ENCODE measurements at places on chromosomes 4 and X. TPM values are rescaled to one million over a fixed set of nuclear protein-coding genes. Genes with fewer than 3 reads are reported as not detected.

Gene NXF2
- total RNA-seq = not detected

DNA sequence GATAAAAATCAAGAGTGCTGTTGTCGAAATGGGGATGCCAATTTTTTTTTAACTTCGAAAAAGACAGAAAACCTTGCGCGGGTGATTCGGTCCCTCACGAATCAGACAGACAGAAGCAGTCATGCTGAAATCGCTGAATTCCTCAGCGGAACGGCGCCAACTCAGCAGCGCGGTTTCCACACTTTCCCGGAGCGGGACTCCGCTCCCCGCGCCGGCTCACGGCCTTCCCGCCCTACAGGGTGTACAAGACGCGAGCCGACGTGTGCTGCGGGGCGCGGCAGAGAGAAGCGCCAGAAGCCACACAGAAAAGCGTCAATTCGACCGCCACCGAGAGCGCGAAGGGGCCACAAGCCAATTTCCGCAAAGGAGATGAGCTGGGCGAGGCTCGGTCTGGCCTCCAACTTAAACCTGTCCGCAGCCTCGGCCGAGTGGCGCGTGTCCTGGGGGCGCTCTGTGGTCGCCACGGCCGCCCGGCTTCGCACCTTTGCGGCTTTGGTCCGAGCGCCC is 1.3 kb downstream of the NEXMIF start:
- H3K27me3 ChIP-seq = no peaks in the 10 kb centered on the region
- no peak for DNase-seq
- H3K27ac ChIP-seq = no peak overlapping the region
- H3K4me3 ChIP-seq = no peak overlapping the region
- H3K36me3 ChIP-seq = no peaks in the 10 kb centered on the region
- H3K4me1 ChIP-seq = no peaks in the 10 kb centered on the region

Gene NXF2B
- total RNA-seq = not detected

- DNase-seq = no peak
- H3K4me3 ChIP-seq = no peak overlapping the region
- peaks cover 9% of the 10 kb centered on the region for H3K4me1 ChIP-seq
Measured at GRCh38 chr4:87019898-87020297, 85.1 kb downstream of the AFF1 start.

DNA sequence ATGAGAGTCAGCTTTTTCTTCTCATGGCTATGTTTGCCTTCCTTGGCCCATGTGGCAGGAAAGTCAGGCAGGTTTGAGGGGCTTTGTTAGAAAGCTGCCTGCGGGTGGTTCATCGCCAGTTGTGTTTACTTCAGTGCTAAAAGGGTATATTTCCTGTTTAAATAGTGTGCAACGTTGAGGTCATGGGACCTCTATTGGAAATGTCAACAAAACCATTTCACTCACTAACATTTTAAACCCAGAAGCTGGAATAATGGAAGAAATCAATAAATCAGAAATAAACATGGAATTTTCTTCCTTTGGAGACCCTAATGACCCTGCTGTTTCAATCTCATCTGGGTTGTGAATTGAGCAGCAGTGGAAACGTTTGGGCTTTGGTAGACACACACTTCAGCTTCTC is 185.8 kb downstream of the ANKRD50 start:
- H3K36me3 ChIP-seq = no peaks in the 10 kb centered on the region
- H3K27ac ChIP-seq = no peak overlapping the region
- no peak for DNase-seq
- H3K4me3 ChIP-seq = no peak overlapping the region

DNA sequence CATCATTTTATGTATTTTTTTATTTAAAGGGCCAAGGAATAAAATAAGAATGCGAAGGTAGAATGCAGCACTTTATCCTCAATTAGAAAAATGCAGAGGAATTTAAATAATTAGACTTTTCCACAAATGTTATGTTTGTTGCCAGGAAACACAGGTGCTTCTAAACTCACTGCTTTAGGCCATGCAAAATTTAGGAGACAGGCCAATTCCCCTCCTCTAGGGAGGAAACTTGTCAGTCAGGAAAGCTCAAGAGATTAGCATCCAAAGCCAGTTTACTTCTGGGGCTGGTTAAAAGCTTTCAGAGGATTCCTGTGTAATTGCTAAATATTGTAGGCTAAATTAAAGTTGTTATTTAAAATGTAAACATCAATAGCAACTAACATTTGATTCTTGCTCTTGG is 124.5 kb downstream of the DMD start:
- no peak overlapping the region for H3K4me3 ChIP-seq
- no peaks in the 10 kb centered on the region for H3K36me3 ChIP-seq
- no peaks in the 10 kb centered on the region for H3K4me1 ChIP-seq
- DNase-seq = no peak

DNA sequence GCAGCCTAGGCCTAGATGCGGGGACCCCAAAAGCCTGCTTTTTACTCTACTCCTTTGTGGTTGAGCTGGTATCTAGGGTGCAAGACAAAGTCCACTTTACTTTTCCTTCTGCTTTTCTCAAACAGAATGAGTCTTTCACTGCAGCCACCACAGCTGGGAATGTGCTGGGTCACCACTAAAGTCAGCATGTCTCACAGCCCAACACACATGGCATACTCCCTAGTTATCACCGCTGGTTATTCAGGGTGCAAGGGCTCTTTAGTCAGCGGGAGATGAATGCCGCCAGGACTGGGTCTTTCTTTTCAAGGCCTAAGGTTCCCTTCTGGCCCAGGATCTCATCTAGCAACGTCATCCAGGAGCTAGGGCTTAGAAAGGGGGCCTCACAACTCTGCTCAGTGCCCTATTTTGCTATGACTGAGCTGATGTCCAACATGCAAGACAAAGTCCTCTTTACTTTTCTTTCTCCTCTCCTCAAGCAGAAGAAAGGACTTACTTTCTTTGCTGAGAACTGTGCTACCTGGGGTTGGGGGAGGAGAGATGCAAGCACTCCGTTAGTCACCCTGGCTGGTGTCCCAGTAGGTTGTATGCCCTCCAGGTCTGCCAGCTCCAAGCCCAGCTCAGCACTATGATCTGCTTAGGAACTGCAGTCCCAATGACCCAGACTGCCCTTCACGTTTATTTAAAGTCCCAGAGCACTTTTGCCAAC is 22.9 kb upstream of the STPG2 start:
- DNase-seq = peak; percentile 78
- H3K4me1 ChIP-seq = peaks cover 15% of the 10 kb centered on the region
- no peaks in the 10 kb centered on the region for H3K27me3 ChIP-seq
- H3K27ac ChIP-seq = no peak overlapping the region
- H3K4me3 ChIP-seq = no peak overlapping the region

- no peak for DNase-seq
- peak overlapping the region; percentile 93 for H3K4me3 ChIP-seq
- peaks cover 14% of the 10 kb centered on the region for H3K36me3 ChIP-seq
- peaks cover 10% of the 10 kb centered on the region for H3K4me1 ChIP-seq
- no peaks in the 10 kb centered on the region for H3K27me3 ChIP-seq
- H3K27ac ChIP-seq = peak overlapping the region; percentile 84
Measured at GRCh38 chrX:54530357-54530900, 410 bp downstream of the GNL3L start.

Gene ADH1A
- not detected for total RNA-seq

DNA sequence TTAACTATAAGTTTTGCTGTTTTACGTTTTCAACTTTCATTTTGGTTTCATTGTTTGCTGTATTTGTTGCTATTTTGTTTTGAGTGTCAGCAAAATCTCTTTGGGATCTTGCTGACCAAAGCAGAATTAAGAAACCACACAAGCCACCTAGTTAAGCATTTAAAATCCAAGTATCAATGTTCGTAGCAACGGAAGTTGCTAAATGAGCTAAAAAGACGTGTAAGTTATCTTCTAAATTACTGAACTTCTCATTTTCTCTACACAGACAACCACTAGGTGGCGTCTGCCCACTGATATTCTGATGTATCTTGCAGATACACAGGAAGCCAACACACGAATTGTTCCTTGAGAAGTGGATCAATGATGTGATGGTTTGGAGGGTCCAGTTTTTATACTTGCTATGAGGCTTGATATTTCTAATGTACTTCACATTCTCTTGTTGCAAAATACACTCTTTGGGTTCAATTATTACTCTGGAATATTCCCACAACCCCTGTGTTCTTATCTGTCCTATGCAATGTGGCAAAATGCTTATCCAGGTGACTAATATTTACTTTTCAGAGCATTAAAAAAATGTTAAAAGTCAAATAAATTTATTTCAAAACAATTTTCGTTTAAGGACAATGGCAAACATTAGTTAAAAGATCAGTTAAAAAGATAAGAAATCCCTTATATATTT is 250.5 kb downstream of the TECRL start:
- H3K4me1 ChIP-seq = no peaks in the 10 kb centered on the region
- DNase-seq = peak; percentile 55
- no peaks in the 10 kb centered on the region for H3K36me3 ChIP-seq

DNA sequence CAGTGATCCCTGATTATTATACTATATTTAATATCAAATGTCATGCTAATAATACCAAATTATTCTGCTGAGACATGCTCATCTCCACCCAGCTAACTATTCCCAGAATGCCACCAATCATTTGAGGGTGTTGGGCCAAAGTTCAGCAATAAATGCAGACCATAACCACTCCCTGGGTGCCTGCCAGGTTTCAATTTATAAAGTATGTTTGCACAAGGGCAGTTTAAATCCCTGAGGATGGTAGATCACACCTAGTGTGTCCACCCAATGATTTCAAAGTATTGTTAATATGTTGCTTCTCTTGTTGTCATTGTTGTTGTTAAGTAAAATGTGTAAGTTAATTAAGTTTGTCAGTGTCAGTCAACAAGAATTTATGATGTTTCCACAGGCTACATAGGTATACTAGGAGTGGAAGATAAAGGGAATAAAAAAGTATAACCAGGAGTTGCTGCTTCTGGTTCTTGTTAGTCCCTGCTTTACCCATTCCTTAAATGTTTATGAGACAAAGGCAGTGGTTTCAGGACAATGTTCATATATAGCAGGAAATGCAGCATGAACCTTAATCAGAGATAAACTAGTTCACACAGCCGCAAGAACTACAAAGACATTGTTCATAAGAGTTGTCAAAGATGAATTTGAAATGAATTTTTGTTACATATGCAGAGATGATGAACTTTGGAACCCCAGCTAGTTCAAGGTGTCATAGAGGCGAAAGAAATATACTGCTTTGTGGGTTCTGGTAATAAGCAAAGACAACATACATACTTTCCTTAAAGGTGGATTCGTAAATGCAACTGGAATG is 25.5 kb downstream of the HPGD start:
- H3K36me3 ChIP-seq = no peaks in the 10 kb centered on the region
- H3K4me3 ChIP-seq = no peak overlapping the region
- no peaks in the 10 kb centered on the region for H3K27me3 ChIP-seq
- no peak overlapping the region for H3K27ac ChIP-seq

Gene PCDH19
- 0.05 TPM for total RNA-seq

Gene SUPT20HL2
- not detected for total RNA-seq

GRCh38 chr4:81407726-81408125 is 64.0 kb downstream of the RASGEF1B start:
- H3K27me3 ChIP-seq = no peaks in the 10 kb centered on the region
- H3K4me3 ChIP-seq = no peak overlapping the region
- H3K36me3 ChIP-seq = no peaks in the 10 kb centered on the region
- DNase-seq = no peak
- no peaks in the 10 kb centered on the region for H3K4me1 ChIP-seq

DNA sequence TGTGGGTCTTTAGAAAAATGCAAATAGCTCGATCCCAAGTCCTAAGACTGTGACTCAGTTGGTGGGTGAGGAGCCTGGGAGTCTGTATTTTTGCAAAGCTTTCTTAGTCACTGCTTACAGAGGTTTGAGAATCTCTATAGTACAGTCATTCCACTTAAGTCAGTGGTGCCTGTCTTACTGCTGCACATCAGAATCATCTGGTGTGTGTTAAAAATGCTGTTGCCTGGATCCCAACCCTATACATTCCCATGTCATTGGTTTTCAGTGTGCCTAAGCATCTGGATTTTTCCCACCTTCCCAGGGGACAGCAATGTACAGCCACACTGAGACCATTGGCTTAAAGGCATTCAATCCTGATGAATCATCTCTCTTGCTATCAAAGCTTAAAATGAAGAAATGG is 21.0 kb upstream of the GEMIN8 start:
- H3K27ac ChIP-seq = no peak overlapping the region
- no peaks in the 10 kb centered on the region for H3K4me1 ChIP-seq
- H3K4me3 ChIP-seq = no peak overlapping the region
- no peak for DNase-seq

Gene PRRG3
- total RNA-seq = not detected

DNA sequence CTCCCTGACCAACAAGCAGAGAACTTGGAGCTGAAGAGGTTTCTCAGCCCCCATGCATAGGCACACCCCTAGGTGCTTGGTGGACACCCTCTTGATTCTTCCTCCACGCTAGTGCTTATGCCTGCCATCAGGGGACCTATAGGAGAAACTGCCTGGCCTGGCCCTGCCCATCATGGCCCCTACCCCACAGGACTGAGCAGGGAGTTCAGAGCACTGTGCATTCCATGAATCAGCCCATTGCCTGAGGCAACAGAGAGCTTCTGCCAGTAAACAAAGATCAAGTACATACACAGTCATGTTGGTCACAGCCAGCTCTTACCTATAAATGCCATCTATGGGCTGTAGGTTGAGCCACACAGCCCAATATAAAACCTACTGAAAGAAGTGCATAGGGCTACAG is 99.1 kb upstream of the EDNRA start:
- peaks cover 12% of the 10 kb centered on the region for H3K4me1 ChIP-seq
- H3K4me3 ChIP-seq = no peak overlapping the region
- no peak overlapping the region for H3K27ac ChIP-seq
- H3K36me3 ChIP-seq = no peaks in the 10 kb centered on the region
- no peak for DNase-seq

Gene LIMCH1
- total RNA-seq = 339 TPM

DNA sequence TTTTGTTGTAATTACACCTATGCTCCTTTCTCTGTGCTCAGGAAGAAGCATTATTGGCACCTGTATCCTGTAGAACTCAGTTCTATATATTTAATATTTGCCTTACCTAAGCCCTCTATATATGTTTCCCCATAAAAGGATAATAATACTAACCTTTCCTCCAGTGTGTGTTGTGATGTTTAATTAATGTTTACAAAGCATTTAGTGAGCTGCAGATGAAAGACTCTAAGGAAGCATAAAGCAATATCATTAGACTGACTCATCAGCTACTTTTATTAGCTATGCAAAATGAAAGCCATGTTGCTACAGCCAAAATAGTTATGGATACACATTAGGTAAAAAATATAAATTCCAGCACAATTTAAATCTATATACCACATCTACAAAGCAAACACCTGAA is 93.6 kb upstream of the PTPN13 start:
- H3K27me3 ChIP-seq = no peaks in the 10 kb centered on the region
- no peaks in the 10 kb centered on the region for H3K36me3 ChIP-seq
- peaks cover 40% of the 10 kb centered on the region for H3K4me1 ChIP-seq
- DNase-seq = peak; percentile 71

GRCh38 chr4:143482840-143483239 is 30.7 kb upstream of the SMARCA5 start:
- H3K27ac ChIP-seq = no peak overlapping the region
- H3K27me3 ChIP-seq = no peaks in the 10 kb centered on the region
- H3K36me3 ChIP-seq = no peaks in the 10 kb centered on the region
- peak; percentile 40 for DNase-seq

DNA sequence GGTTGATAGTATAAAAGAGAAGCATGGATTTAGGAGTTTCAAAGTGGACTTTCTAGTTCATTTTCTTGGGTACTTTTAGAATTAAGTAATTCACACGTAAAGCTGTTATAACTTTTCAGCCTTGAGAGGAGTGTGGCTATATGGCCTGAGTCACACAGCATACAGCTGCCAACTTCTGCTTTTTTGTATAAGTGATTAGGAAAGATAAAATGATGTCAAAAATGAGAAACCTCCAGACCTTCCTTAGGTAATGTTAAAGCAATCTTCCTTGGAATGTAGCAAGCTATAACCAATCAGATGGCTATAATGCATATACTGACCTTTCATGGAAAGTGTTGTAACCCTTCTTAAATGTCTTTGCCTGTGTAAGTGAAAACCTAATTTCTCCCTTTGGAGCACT is 39.2 kb downstream of the RAB40AL start:
- H3K4me1 ChIP-seq = peaks cover 21% of the 10 kb centered on the region
- peak overlapping the region; percentile 52 for H3K27ac ChIP-seq
